ENCODE measurements at places on chromosomes 16 and 17. TPM values are rescaled to one million over a fixed set of nuclear protein-coding genes. Genes with fewer than 3 reads are reported as not detected.

Gene PPL
- 10.6 TPM for polyA plus RNA-seq

Gene MMP28
- not detected for polyA plus RNA-seq

Gene SLC52A1
- polyA plus RNA-seq = 0.21 TPM

Gene C17orf100
- 4.8 TPM for polyA plus RNA-seq

Gene CD300LF
- polyA plus RNA-seq = not detected

Gene ALOX12
- polyA plus RNA-seq = 1.5 TPM

Gene CDH15
- 0.63 TPM for polyA plus RNA-seq

Gene SLC25A19
- 19.4 TPM for polyA plus RNA-seq

Gene TPSD1
- not detected for polyA plus RNA-seq

DNA sequence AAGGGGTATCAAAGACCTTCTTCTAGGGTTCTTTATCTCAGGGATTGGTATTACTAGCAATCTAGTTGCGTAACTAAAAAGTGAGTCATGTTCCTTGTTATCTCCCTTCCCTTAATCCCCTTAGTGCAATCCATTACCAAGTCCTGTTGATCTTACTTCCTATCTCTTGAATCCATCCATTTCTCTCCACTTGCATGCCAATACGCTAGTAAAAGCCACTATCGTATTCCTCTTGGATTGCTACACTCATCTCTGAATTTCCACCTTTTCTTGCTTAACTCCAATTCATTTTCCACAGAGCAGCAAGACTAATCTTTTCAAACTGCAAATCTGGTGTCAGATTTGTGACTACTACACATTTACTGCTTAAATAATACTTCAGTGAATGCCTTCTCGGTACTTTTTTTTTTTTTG, 1.8 kb upstream of the ADAT1 start:
- peak overlapping the region; percentile 24 for H3K27ac ChIP-seq
- H3K36me3 ChIP-seq = peaks cover 42% of the 10 kb centered on the region
- H3K4me1 ChIP-seq = peaks cover 7% of the 10 kb centered on the region
- H3K27me3 ChIP-seq = no peaks in the 10 kb centered on the region
- no peak for DNase-seq

DNA sequence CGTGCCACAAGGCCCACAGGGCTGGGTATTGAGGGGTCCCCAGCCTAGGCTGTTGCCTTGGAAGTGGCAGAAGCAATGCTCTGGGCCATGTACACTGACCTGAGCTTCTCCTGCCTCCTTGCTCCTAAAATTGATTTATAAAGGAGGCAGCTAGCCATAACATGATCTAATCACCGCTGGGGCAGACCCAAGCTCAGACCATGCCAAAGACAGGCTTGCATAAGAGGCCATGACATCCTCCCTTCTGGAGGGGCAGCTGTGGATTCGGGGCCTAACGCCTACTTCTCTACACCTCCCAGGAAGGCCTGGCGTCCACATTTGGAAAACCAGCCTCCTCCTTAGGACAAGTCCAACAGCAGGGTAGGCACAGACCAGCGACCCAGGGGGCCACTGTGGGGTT, 12.3 kb downstream of the HSD11B2 start:
- no peak overlapping the region for H3K27ac ChIP-seq
- no peaks in the 10 kb centered on the region for H3K4me1 ChIP-seq
- no peaks in the 10 kb centered on the region for H3K36me3 ChIP-seq

- H3K4me3 ChIP-seq = no peak overlapping the region
- no peaks in the 10 kb centered on the region for H3K27me3 ChIP-seq
- H3K27ac ChIP-seq = no peak overlapping the region
- H3K36me3 ChIP-seq = no peaks in the 10 kb centered on the region
- no peak for DNase-seq
- peaks cover 5% of the 10 kb centered on the region for H3K4me1 ChIP-seq
Measured at GRCh38 chr16:13377143-13377542, 475.7 kb downstream of the SHISA9 start.

DNA sequence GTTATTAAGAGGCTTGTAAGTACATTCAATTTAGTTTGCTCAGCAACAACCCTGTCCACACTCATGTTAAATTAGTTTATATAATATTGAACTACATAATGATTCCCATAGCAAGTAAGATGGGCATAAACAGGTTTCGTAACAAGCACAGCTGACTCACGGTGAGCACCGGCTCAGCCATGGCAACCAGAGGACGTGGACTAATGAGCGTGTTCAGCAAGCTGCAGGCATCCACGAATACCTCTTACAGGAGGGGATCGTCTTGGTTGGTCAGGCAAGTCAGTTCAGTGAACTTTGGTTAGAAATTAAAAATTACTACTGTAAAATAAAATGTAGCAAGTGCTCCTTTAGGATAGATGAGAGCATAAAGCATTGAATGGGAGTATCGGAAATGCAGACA, 58.4 kb downstream of the ELAC2 start:
- H3K27me3 ChIP-seq = no peaks in the 10 kb centered on the region
- no peak overlapping the region for H3K27ac ChIP-seq
- H3K4me3 ChIP-seq = no peak overlapping the region
- H3K36me3 ChIP-seq = peaks cover 22% of the 10 kb centered on the region

DNA sequence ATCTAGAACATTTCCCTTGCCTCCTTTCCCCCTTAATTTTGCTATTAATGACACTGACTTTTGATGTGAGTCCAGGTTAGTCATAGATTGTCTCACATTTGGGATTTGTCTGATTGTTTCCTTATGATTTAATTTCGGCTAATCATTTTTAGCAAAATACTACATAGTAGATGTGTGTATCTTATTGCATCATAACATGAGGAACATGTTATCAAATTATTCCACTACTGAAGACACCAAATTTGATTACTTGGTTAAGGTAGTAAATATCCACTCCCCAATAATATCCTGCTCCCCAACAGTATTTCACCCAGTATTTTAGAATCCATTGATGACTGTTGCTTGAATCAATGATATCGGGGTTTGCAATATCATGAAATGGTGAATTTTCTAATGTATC, 2.7 kb downstream of the POLG2 start:
- no peaks in the 10 kb centered on the region for H3K27me3 ChIP-seq
- H3K4me3 ChIP-seq = no peak overlapping the region
- H3K27ac ChIP-seq = no peak overlapping the region
- peaks cover 10% of the 10 kb centered on the region for H3K4me1 ChIP-seq

DNA sequence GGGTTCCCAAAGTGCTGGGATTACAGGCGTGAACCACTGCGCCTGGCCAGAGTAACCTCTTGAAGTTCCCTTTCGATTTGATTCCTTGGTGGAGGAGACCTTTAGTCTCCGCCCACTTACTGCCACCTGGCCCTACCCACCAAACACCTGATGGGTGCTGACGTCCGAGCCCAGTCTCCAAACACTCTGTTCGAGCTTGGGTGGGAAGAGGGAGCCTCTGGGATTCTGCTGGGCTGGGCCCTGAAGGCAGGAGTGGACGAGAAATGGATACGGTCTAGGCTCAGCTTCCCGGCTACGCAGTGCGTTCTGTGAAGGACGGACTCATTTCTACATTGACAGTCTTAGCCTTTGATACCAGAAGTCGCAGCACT, 870 bp upstream of the ITGA3 start:
- peak overlapping the region; percentile 58 for H3K4me3 ChIP-seq
- H3K27me3 ChIP-seq = peaks cover 19% of the 10 kb centered on the region
- peak; percentile 84 for DNase-seq
- H3K36me3 ChIP-seq = no peaks in the 10 kb centered on the region

- H3K4me3 ChIP-seq = no peak overlapping the region
- H3K4me1 ChIP-seq = peaks cover 1% of the 10 kb centered on the region
- H3K27ac ChIP-seq = no peak overlapping the region
Measured at GRCh38 chr16:81627024-81627423, 152.1 kb upstream of the PLCG2 start.

DNA sequence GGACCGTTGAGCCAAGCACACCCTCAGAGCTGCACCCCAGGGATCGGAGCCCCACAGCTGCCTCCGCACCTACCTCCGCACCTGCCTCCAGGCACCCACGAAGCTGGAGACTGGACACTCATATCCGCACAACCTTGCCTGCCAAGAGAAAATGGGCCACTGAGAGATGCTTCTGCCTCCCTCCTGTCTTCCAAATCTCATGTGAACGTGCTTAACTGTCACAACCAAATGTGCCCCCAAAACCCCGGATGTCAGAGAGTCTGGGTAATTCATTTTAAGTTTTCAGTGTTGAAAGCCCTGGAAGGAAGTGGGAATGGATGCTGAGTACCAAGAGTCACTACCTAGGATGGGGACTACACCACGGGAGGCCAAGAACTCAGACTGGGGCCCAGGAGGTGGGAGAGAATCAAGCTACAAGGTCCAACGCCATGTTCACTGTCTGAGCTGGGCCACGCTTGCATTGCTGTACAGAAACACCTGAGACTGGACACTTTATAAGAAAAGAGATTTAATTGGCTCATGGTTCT, 49.5 kb upstream of the MEAK7 start:
- no peaks in the 10 kb centered on the region for H3K36me3 ChIP-seq
- H3K4me3 ChIP-seq = no peak overlapping the region
- peaks cover 28% of the 10 kb centered on the region for H3K4me1 ChIP-seq
- H3K27ac ChIP-seq = no peak overlapping the region
- no peak for DNase-seq

DNA sequence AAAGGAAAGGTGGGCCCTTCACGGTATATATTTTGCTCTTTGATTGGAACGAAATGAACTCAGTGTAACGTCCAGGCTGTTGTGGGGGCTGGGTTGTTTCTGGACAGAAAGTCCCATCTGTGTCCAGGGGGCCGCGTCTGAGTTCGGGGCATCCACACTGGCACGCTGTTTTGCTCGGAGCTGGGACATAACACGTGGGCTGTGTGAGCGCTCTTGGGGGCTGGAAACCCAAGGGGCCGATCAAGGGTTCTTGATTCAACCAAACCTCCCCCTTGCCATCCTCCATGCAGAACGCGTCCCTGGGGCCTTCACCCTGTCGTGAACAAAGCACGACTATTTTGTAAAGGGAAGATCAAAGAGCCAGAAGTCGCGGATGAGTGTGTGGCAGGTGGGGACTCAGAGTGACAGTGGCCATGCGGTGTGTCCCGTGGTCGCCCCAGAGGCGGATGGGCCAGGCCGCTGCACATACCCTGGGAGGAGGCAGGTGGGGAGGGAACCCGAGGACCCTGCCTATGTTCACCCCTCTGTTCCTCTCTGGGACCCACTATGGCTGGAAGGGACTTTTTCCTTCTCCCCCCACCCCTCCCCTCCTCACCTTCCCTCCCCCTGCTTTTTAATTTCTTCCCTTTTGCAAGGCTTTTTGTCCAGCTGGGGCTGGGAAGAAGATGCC, 387.2 kb downstream of the SEC14L1 start:
- H3K4me1 ChIP-seq = peaks cover 4% of the 10 kb centered on the region
- H3K27me3 ChIP-seq = peaks cover 29% of the 10 kb centered on the region
- no peak overlapping the region for H3K27ac ChIP-seq
- H3K4me3 ChIP-seq = peak overlapping the region; percentile 65
- no peaks in the 10 kb centered on the region for H3K36me3 ChIP-seq

DNA sequence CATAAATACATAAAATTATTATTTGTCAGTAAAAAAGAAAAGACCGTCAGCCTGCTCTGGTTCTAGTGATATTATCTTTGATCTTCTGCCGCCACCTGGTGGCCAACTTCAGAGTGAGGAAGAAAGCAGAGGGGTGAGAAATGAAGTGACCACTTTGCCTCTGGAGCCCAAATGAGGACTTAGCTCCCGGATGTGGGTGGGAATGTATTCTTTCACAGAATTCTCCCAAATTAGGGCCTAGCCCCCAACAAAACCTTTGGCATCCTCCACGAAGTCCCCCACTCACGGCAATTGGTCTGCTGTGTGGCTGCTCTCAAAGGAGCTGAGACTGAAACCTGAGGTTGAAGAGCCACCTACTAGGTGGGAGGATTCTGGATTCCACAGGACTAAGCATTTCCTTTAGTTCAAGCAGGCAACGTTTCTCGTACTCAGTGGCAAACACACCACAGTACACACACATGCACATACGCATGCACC, 4.9 kb upstream of the ZNF267 start:
- no peaks in the 10 kb centered on the region for H3K36me3 ChIP-seq
- no peaks in the 10 kb centered on the region for H3K27me3 ChIP-seq
- peak; percentile 77 for DNase-seq
- H3K4me3 ChIP-seq = no peak overlapping the region
- H3K27ac ChIP-seq = no peak overlapping the region

- peaks cover 14% of the 10 kb centered on the region for H3K36me3 ChIP-seq
- DNase-seq = no peak
- no peaks in the 10 kb centered on the region for H3K4me1 ChIP-seq
- no peaks in the 10 kb centered on the region for H3K27me3 ChIP-seq
- no peak overlapping the region for H3K27ac ChIP-seq
Measured at GRCh38 chr17:3030096-3030495, 33.3 kb downstream of the OR1D5 start.

DNA sequence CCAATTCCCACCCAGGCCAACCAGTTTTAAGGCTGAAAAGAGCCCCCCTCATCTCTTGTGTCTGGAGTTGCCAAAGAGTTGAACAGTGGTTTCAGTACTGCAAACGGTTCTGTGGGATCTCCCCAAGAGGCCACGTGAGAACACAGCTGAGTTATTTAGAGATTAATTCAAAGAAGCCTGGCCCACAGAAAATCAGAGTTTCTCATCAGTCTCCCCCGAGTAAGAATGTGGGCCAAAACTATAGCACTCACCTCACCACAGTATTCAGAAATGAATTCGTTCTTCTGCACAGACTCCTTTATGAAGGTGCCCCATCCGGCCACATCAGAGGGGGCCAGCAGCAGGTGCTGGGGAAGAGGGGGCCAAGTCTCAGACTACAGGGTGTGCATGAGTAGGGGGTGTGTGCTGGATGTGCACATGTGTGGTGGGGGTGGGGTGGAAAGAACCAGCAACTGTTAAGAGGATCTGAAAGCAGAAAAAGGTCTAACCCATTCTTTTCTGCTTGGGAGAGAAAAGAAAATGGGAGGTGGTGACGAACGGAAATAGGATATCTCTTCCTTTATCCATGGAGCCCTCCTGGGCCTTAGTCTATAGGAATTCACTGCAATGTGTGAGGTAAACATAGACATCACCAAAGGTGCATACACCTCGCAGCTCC, 22.6 kb downstream of the CNTNAP1 start:
- H3K27me3 ChIP-seq = no peaks in the 10 kb centered on the region
- H3K4me3 ChIP-seq = no peak overlapping the region
- peaks cover 6% of the 10 kb centered on the region for H3K36me3 ChIP-seq

DNA sequence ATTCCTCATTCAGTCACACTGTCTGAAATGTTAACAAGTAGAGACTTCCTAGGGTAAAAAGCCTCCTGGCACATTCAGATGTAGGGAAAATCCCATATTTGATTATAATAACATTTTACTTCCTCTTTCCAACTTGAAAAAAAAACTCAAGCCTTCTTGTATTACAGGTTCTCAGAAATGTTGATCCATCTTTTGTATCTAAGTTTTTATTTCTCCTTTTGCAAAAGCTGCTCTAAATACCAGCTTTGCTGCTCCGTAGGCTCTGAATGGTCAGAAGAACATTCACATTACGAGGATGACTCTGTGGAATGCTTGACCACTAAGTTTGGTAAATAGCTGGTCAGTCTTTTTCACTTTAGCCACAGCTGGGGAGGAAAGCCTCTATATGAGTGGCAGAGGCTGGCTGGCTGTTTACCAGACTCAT, 13.2 kb upstream of the HEATR6 start:
- peaks cover 17% of the 10 kb centered on the region for H3K4me1 ChIP-seq
- DNase-seq = no peak
- no peaks in the 10 kb centered on the region for H3K36me3 ChIP-seq
- H3K27me3 ChIP-seq = no peaks in the 10 kb centered on the region

GRCh38 chr17:29401258-29401657, 11.1 kb downstream of the TAOK1 start:
- no peak overlapping the region for H3K4me3 ChIP-seq
- DNase-seq = no peak
- H3K36me3 ChIP-seq = no peaks in the 10 kb centered on the region
- H3K27me3 ChIP-seq = no peaks in the 10 kb centered on the region

- no peaks in the 10 kb centered on the region for H3K27me3 ChIP-seq
- no peak for DNase-seq
- H3K36me3 ChIP-seq = no peaks in the 10 kb centered on the region
- no peak overlapping the region for H3K4me3 ChIP-seq
- H3K27ac ChIP-seq = no peak overlapping the region
Measured at GRCh38 chr16:78594191-78594590, 494.7 kb downstream of the WWOX start.
